ENCODE measurements at places on chromosomes 2 and 18. TPM values are rescaled to one million over a fixed set of nuclear protein-coding genes. Genes with fewer than 3 reads are reported as not detected.
A peak's percentile ranks its signal among the peaks of the same experiment; 100 is the strongest.

Gene IL37
- not detected for total RNA-seq

Gene ACVR1C
- total RNA-seq: 0.58 TPM

Gene PKDCC
- total RNA-seq: 1.3 TPM

Gene BCL11A
- total RNA-seq: 0.07 TPM

Gene FAHD2B
- total RNA-seq: 35.0 TPM

- H3K4me1 ChIP-seq: no peaks in the 10 kb centered on the region
- H3K27me3 ChIP-seq: no peaks in the 10 kb centered on the region
- H3K36me3 ChIP-seq: no peaks in the 10 kb centered on the region
- H3K4me3 ChIP-seq: no peak overlapping the region
- H3K27ac ChIP-seq: no peak overlapping the region
Observed at GRCh38 chr2:22867973-22868372, 517.0 kb upstream of the KLHL29 start.

DNA sequence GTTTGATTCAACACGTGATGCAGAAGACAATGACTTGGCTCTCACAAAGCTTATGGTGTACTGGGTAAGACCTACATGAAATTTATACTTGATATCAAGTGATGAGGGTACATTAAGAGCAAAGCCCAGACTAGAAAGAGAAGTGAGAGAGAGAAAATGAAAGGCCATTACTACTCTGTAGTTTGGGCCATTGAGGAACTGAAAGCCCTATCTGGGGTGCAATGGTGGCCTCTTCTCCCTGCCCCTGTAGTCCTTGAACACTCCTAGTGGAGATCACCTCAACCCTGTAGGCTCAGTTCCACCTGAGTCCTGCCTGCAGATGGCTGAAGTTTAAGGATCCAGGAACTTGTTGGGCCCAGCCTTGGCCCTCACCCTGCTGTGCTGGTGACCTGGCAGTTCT lies 569.8 kb upstream of the MEX3C start:
- H3K36me3 ChIP-seq: no peaks in the 10 kb centered on the region
- H3K4me1 ChIP-seq: no peaks in the 10 kb centered on the region

DNA sequence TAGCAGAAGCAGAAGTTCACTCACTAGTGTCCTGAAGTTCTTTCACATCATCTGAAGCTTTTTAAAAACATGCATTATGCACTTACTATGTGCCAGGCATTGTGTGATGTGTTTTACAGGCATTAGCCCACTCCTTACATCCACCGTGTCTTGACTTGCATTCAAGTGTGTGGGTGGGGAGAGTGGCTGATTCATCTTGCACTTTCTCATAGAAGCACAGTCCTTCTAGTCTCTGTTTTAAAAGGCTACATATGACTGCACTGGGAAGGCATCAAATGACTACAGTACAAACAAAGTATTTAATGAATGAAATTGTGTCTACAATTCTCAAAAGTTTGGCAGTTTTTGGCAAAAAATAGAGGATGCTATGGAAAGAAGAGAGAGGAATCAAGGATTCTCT lies 21.6 kb upstream of the DSC3 start:
- H3K4me1 ChIP-seq: no peaks in the 10 kb centered on the region
- DNase-seq: no peak
- no peaks in the 10 kb centered on the region for H3K27me3 ChIP-seq
- peaks cover 14% of the 10 kb centered on the region for H3K36me3 ChIP-seq

GRCh38 chr2:19682493-19682892 lies 219.3 kb downstream of the TTC32 start:
- H3K36me3 ChIP-seq: no peaks in the 10 kb centered on the region
- H3K27ac ChIP-seq: no peak overlapping the region
- no peak overlapping the region for H3K4me3 ChIP-seq
- H3K4me1 ChIP-seq: no peaks in the 10 kb centered on the region
- no peak for DNase-seq
- H3K27me3 ChIP-seq: 0 out of 2 replicates have a peak, but pooled peaks cover under 1% of the 10 kb centered on the region

DNA sequence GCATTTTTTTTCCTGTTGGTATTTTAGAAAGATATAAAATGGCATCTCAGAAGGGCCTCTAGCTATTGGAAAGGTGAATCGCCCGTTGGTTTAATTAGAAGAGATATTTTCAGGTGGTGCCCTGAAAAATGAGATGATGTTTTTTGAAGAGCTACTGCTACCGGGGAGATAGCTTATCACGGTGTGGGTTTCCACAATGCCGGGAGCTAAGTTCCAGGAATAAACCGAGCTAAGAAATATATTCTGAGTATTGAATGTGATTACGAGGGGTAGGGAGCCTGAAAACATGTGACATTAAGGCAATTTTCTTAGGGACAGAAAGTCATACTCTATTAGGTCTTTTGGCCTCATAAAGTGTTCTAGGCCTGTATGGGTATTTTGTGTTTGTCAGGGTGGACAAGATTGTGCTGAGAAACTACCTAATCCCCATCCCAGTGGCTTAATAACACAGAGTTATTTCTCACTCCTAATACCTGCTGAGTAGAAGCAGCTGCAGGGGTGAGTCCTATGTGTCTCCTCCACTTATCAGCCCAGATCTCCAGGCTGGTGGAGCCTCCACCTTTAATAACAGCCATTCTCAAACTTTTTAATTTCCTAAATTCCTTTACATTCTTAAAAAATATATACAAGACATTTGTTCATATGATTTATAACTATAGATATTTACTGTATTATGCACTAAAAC lies 150.2 kb downstream of the LRRTM1 start:
- no peaks in the 10 kb centered on the region for H3K27me3 ChIP-seq
- no peaks in the 10 kb centered on the region for H3K36me3 ChIP-seq
- H3K4me3 ChIP-seq: no peak overlapping the region
- DNase-seq: peak; percentile 41
